Sigmoid colon (tissue), 7 donors: ENCODE measurements at places on chromosomes 2 and 18. TPM values are rescaled to one million over a fixed set of nuclear protein-coding genes. Genes with fewer than 3 reads are reported as not detected.
A peak's percentile ranks its signal among the peaks of the same experiment; 100 is the strongest.

DNA sequence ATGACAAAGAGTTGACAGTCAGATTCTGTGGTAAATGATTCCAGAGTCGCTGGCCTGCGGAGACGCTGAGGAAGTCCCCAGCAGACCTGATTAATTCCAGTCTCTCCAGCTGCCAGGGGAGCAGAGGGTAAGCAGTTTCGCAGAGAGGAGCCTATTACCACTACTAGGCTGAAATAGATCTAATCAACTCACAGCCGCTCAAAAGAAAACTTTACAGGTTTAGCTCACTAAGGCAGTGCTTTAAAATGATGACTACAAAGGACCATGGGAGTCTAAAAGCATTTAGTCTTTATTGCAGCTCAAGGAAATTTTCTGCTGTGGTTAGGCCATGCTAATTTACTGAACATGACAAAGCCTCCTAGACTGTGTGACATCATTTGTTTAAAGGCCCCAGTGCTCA lies 445.6 kb upstream of the POU3F3 start:
- no peaks in the 10 kb centered on the region for H3K36me3 ChIP-seq
- no peaks in the 10 kb centered on the region for H3K27me3 ChIP-seq
- no peak for DNase-seq
- peaks cover 27% of the 10 kb centered on the region for H3K4me1 ChIP-seq
- H3K4me3 ChIP-seq = no peak overlapping the region

DNA sequence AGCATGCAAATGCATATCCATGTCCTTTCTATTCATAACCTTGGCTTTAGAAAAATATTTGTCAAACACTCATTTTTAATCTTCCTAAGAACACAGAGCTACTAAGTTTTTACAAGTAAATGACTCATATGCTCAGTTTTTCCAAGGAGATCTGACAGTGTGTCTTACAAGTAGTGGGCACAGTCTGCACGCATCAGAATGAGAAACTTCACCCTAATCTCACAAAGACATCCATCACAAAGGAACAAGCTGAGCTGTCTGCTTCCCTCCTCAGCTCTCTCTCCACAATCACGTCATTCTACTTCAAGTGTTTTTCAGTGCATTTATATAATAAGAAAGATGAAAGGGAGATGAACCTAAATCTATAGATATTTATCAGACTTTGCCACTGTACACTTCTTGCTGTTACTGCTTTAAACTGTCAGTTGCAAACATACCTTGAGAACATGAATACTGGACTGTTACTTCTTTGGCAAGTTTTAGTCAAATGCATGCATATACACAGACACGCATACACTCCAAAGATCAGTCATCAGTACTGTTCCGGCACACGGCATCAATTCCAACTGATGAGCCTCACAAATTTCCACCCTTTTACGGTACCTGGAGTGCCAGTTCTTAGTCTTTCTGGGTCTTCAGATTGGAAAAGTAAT lies 75.7 kb downstream of the RBMS1 start:
- no peak overlapping the region for H3K4me3 ChIP-seq
- no peaks in the 10 kb centered on the region for H3K4me1 ChIP-seq
- no peak overlapping the region for H3K27ac ChIP-seq
- no peaks in the 10 kb centered on the region for H3K27me3 ChIP-seq

- H3K4me3 ChIP-seq = no peak overlapping the region
- no peaks in the 10 kb centered on the region for H3K27me3 ChIP-seq
- no peak overlapping the region for H3K27ac ChIP-seq
These were observed 385.4 kb upstream of the NXPH2 start for GRCh38 chr2:139165601-139166000.

- H3K27me3 ChIP-seq = no peaks in the 10 kb centered on the region
- H3K4me1 ChIP-seq = peaks cover 95% of the 10 kb centered on the region
- H3K36me3 ChIP-seq = no peaks in the 10 kb centered on the region
- no peak overlapping the region for H3K4me3 ChIP-seq
- H3K27ac ChIP-seq = peak overlapping the region; percentile 37
These were observed 13.9 kb downstream of the STON1 start for GRCh38 chr2:48543895-48544294.

DNA sequence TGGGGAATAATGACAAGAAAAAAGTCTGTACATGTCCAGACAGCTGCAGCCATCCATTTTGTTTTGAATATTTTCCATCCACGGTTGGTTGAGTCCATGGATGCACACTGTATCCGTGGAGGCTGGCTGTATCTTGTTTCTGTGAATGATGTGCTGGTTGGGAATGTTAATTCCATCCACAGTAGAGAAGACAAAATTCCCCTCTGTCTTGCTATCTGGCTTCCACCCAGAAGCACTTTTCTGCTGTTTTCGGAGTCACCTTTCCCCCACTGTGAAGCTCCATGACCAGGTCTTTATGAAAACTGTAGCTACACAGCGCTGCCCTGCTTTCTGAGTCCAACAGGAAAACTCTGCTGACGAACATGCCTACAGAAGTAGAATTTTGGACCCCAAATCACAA lies 122.3 kb downstream of the HRH4 start:
- no peak for DNase-seq
- H3K36me3 ChIP-seq = no peaks in the 10 kb centered on the region
- H3K4me1 ChIP-seq = no peaks in the 10 kb centered on the region
- no peak overlapping the region for H3K4me3 ChIP-seq
- no peak overlapping the region for H3K27ac ChIP-seq
- no peaks in the 10 kb centered on the region for H3K27me3 ChIP-seq

DNA sequence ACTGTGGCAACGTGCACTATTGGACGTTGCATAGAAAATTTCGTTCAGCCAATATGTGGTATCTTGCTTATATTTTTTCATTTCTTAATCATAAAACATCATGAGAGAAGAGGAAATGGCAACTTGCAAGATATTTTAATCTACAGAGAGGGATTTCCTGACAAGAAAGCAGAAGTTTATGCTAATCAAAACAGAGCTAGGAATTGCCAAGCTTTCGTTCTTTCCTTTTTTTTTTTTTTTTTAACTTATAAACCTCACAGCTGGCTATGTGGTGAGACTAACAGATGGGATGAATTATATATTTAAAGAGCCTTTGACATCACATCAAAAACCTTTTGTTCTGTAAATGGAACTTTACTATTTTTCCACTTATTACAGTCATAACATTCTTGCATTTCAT lies 1136.9 kb upstream of the TMEFF2 start:
- no peaks in the 10 kb centered on the region for H3K36me3 ChIP-seq
- no peak overlapping the region for H3K4me3 ChIP-seq
- H3K4me1 ChIP-seq = no peaks in the 10 kb centered on the region
- H3K27me3 ChIP-seq = no peaks in the 10 kb centered on the region
- DNase-seq = no peak

PSMA8 gene
- not detected for total RNA-seq

ANO7 gene
- not detected for total RNA-seq

GRCh38 chr2:191629001-191629453 lies 48.9 kb upstream of the NABP1 start:
- H3K4me1 ChIP-seq = no peaks in the 10 kb centered on the region
- no peak overlapping the region for H3K27ac ChIP-seq
- H3K27me3 ChIP-seq = no peaks in the 10 kb centered on the region
- no peak for DNase-seq

DNA sequence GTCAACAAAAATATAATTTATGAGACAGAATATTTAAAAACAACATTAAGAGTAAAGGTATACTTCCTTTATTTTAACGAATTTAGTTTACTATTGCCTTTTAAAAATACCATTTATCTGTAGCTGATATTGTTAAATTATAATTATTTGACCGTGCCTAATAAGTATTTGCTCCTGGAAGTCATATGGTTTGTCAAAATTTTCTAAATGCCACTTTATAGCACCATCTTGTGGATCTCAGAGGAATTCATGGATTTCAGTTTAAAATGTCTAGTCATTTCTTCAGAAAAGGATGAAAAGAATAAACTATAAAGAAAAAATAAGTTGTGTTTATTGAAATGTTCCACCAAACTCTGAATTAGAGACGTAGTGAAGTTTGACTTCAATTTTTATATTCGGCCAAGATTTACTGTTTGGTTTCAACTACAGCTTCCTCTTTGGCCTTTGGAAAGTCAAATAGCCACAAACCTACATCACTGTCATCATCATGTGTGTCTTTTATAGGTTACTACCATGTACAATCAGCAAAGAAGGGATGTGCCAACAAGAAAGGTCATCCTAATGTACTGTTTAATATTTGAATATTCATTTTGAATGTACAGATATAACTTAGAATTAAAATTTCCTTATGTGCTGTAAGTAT lies 10.3 kb upstream of the FTCDNL1 start:
- no peak for DNase-seq
- H3K36me3 ChIP-seq = no peaks in the 10 kb centered on the region
- no peak overlapping the region for H3K27ac ChIP-seq
- no peak overlapping the region for H3K4me3 ChIP-seq
- H3K27me3 ChIP-seq = no peaks in the 10 kb centered on the region

DNA sequence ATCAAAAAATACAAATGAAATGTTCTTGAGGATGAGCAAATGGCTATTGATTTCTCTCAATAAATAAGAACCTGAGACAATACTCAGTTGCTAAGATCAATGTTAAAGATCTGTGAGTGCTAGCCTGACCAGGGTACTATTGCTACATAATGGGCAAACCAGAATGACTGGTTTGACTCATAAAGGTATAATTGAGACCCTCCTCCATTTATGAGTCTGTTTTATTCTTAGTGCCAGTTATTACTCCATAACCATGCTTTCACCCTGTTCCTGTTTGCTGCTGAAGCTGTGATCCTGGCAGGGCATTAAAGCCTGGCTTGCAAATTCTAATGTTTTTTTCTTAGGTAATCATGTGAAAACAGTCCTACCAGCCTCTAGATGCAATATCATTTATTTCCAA lies 56.6 kb upstream of the PPM1B start:
- no peaks in the 10 kb centered on the region for H3K27me3 ChIP-seq
- H3K4me1 ChIP-seq = no peaks in the 10 kb centered on the region
- no peak overlapping the region for H3K4me3 ChIP-seq
- DNase-seq = no peak

GRCh38 chr2:25254961-25255360 lies 86.6 kb upstream of the POMC start:
- H3K36me3 ChIP-seq = no peaks in the 10 kb centered on the region
- H3K4me1 ChIP-seq = no peaks in the 10 kb centered on the region
- no peak for DNase-seq
- no peaks in the 10 kb centered on the region for H3K27me3 ChIP-seq
- H3K4me3 ChIP-seq = no peak overlapping the region
- no peak overlapping the region for H3K27ac ChIP-seq

MC5R gene
- total RNA-seq = not detected

NHEJ1 gene
- total RNA-seq = 17.4 TPM

DNA sequence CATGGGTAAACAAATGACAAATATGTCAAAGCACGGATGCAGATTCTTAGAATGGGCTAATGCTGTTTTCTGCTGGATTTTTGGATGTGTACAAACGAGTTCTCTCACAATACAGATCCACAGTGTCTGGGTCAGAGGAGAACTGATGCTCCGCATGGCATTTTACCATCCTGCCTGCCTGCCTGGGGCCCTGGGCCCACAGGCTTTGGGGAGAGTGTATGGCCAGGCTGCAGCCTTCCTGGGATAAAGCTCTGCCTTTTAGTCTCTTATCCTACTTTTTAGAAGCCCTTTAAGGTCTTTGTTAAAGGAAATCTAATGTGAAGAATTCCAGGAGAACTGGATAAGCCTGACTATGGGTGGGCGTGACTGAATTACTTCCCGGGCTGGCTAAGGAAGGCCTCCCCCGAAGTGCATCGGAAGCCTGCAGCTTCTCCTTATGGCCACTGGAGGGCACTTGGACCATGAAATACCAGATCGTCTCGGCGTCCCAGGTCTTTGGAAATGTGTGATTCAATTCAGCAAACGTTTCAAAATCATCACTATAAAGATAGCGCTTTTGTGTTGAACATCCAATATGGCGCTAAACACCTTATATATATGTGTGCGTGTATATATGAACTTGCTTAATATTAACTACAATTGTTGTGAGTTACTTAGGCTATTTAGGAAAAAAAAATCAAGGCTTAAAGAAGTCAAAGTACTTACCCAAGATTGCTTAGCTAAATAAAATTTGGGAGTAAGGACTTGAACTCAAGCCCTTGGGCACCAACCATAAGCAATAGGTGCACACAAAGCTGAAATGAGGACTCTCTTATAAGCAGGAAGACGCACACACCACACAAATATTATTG lies 15.2 kb upstream of the DNPEP start:
- H3K4me1 ChIP-seq = peaks cover 42% of the 10 kb centered on the region
- H3K36me3 ChIP-seq = no peaks in the 10 kb centered on the region
- no peak overlapping the region for H3K4me3 ChIP-seq
- peak; percentile 89 for DNase-seq
- no peaks in the 10 kb centered on the region for H3K27me3 ChIP-seq

SOWAHC gene
- total RNA-seq = 21.4 TPM

DNA sequence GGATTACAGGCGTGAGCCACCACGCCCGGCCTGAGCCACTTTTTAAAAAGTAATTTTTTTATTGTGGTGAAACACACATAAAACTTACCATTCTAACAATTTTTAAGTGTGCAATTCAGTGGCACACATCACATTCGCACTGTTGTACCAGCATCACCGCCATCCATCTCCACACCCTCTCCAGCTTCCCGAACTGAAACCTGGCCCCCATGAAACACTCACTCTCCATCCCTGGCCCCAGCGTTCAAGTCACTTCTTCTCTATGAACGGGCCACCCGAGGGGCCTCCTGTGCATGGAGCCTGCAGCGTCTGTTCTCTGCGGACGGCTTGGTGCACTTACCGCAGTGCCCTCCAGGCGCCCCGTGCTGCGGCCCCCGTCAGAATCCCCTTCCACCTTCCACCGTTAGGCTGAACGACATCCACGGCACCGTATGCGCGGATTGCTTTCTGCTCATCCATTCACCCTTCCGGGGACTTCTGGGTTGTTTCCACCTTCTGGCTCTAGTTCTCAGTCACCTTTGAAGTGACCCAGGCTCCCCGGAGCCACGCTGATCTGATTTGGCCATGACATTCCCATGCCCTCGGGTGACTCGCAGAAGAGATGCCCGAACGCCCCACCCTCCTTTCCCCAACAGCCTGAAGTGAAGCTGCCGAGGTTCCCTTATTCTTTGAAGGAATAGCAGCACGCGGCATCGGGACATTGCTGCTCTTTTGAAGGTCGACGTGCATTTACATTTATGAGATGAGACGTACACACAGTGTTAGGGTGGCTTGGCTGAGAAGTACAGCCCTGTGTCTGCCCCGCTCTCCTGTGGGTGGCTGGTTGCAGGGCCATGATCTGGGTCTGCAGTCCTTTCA lies 134.4 kb downstream of the MBP start:
- no peak overlapping the region for H3K4me3 ChIP-seq
- no peak for DNase-seq
- H3K27me3 ChIP-seq = no peaks in the 10 kb centered on the region
